ENCODE measurements at places on chromosomes 2 and 18.

- no peak for DNase-seq
These were observed 42.2 kb downstream of the PHLPP1 start for GRCh38 chr18:62757399-62758010.

DNA sequence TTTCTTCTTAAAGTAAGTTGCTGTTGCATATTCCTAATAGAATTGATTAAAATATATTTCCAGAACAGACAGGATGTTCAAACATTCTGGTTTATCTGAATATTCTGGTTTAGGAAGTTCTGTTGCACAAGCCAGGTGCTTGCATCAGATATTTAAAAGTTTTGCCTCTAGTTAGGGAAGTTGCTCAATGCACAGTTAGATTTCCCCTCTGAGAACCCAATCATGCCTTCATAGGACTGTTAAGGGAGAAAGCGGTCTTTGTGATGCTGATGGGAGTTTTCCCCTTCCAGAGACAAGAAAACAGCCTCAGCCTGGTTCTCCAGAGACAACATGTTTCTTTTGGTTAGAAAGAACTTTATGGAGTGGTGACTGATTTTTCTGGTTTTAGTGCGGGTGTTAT is 65.6 kb upstream of the REV1 start:
- no peak for DNase-seq

GRCh38 chr2:160657196-160657595 is 163.6 kb upstream of the RBMS1 start:
- DNase-seq, result no peak

GRCh38 chr2:20431301-20431698 is 15.6 kb upstream of the RHOB start:
- DNase-seq, result no peak

DNA sequence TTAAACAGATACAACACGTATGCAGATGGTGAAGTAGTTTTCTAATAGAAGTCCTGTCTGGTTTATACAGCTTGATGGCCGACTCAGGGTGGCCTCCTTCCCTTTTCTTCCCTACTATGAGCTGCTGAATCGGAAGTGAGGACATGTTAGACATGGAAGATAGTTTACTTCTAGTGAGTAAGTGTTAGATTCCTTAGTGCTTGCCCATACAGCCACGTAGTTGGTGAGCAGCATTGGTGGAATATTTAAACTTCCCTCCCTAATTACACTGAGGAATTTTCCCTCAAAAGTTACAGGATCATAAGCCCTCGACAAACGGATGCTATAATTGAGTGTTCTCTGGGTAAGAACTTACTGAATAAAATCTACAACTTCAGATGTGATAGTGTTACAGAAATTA is 52.1 kb downstream of the RHBDD1 start:
- no peak for DNase-seq

- DNase-seq, result no peak
These were observed 79.8 kb downstream of the CCDC150 start for GRCh38 chr2:196719110-196719872.

- no peak for DNase-seq
These were observed 37.1 kb upstream of the GALNT13 start for GRCh38 chr2:153834662-153835061.

GRCh38 chr2:215419113-215419512 is 16.8 kb downstream of the FN1 start:
- DNase-seq, result no peak

DNA sequence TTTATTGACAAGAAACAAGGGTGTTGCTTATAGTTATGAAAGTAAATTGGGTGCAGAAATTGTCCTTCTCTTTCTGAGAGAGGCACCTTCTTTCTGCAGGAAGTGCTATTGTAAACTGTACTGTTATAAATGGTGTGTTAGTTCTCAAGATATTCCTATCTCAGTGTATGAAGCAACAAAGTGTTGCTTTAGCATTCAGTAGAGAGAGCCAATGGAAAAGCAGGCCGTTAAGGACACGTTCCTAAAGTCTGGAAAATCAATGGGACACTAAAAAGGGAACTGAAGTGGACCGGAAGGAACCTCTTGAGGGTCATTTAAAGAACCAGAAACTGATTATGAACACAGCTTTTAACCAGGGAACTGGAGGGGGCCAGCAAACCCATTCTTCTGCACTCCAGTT is 510.0 kb upstream of the ZEB2 start:
- DNase-seq, result no peak

GRCh38 chr2:26179446-26179913 is 6.6 kb downstream of the GAREM2 start:
- DNase-seq, result no peak

DNA sequence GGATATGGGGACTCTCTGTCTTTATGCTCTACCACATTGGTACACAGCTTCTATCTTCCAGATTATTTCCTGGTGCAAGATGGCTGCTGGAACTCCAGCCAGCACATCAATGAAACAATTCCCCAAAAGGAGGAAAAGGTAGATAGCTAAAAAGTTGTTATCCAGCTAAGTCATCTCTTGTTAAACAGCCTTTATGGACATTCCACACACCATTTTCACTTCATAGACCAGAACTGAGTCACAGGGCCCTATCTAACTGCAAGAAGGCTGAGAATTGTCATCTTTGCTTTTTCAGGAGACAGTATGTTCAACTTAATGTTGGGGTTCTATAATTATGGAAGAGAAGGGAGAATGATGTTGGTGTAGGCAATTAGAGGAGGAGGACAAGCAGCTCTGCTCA is 133.3 kb upstream of the NOSTRIN start:
- no peak for DNase-seq

DNA sequence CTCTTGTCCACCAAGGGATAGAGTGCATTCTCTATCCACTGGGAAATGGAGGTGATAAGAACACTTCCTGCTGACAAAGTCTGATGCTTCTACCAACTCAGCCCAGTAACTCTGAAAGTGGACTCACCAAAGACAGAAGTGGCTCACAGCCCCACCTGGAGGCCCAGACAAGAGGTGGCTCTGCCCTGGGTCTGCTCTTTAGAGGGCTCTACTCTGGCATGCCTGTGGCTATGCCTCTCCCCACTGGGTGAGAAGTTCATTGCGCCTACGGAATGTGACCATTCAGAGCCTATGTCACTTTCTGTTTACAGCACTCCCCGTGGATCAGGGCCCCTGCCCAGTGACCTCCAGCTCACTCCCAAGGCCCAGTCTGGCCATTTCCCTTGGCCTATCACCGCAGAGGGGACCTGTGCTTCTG is 13.5 kb upstream of the XDH start:
- no peak for DNase-seq

DNA sequence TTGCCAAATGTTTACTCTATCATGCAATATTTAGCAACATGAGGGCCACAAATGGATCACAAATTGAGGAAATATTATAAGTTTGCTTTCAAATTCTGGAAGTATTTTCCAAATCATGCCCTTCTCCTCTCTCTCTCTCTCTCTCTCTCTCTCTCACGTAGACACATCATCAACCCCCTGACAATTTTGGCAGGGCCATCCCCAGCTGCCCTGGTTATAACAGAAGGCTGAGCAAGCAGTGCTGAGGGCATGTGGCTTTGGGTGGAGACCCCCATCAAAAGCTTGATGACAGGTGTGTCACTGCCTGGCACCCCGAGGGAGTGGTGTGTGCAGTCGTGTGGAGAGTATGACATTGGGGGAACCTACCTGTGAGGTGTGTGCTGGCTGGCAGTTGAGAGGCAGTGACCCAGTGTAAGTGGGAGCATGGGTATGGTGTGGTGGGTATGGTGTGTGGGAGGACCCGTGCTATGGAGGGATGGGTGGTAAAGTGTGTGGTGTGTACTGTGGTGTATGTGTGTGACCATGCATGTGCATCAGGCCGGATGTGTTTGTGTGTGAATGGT is 224.5 kb downstream of the TTC32 start:
- no peak for DNase-seq

GRCh38 chr18:43705850-43706249 is 428.6 kb upstream of the SYT4 start:
- DNase-seq, result no peak

DNA sequence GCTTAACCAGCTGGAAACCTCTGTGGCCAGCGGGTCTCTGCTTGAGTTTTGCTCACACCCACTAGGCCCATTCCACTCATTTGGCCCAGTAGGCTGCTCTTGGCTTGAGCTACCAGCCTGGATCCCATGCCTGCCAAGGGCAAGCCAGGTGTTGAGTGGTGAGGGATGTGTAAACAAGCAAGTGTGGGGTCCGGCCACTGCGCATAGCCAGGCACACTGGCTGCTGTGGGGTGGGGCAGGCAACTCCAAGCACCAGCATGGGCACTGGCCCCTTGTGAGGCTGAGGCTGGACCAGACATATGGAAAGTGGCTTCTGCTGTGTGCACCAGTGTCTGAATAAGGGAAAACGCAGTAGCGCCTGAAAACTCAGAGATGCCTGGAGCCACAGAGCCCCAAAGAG is 732.7 kb downstream of the NR4A2 start:
- no peak for DNase-seq

- peak; percentile 51 for DNase-seq
These were observed 275.5 kb downstream of the MBD2 start for GRCh38 chr18:53948991-53949390.

- no peak for DNase-seq
These were observed 626 bp downstream of the CAPN10 start for GRCh38 chr2:240586919-240587800.

DNA sequence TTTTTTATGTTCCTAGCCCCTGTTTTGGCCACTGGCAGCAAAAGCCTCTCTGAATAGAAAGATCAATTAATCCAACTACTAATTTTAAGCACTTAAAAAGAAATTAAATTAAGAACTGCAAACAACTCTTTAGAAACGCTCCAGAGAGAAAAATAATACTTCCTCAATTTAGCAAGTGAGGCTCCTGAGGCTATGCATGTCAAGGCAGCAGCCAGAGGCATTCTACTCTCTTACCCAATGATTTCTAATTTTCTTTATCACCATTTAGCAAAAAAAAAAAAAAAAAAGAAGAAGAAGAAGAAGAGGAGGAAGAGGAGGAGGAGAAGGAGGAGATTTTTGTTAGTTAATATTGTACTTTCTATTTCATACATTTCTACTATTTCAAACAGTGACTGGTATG is 68.5 kb downstream of the TMEM237 start:
- no peak for DNase-seq

DNA sequence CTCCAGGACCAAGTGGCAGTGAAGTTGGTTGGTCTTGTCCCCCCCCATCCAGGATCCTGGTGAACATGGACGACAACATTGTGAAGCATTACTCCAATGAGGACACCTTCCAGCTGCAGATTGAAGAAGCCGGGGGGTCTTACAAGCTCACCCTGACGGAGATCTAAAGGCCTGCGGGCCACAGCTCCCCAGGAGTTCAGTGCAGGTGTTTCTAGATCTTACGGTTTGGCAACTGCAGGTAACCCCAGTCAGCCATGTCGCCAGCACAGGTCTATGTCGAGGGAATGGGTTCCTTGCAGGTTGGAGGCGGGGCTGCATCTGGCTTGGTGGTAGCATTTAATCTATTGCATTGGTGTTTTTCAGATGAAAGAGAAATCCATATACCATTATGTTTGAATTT is 42.8 kb upstream of the KLF11 start:
- DNase-seq, result no peak

DNA sequence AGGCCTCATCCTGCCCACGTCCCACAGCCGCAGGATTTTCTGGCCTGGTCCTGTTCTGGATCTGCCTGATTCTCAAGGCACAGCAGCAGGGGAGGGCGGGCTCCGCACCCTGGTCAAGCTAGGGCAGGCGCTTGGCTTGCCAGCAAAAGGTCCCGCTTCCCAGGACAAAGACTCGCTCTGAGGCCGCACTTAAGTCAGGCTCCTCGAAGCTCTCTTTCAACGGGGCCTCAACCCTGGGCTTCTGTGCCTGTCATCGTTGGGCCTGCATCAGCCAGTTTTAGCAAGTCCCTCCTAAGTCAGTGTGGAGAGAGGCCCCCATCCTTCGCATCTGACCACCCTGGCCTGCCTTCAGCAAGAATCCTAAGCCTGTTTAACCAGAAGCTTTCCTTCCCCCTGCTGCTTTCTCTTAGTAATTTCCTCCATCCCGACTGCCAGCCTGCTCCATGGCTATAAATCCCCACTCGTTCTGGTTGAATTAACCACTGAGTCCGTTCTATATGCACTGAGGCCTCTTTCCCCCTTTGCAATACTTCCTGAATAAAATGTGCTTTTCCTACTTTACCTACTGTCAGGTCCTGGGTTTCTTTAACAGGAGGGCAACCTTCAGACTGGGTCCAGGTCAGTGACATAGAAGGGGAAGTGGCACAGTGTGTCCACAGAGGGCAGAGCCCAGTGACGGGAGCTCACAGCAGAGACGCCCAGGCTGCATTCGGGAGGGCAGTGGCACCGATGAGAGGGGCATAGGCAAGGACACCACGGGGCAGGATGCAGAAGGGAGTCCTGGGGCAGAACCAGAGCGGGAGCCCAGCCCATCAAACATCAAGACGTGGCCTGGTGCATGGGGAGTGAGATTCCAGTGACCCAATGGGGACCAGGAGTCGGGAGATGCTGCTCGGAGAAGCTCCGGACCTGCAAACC is 62.7 kb downstream of the SP110 start:
- no peak for DNase-seq

GRCh38 chr2:131077182-131077846 is 15.9 kb downstream of the FAM168B start:
- DNase-seq, result no peak

DNA sequence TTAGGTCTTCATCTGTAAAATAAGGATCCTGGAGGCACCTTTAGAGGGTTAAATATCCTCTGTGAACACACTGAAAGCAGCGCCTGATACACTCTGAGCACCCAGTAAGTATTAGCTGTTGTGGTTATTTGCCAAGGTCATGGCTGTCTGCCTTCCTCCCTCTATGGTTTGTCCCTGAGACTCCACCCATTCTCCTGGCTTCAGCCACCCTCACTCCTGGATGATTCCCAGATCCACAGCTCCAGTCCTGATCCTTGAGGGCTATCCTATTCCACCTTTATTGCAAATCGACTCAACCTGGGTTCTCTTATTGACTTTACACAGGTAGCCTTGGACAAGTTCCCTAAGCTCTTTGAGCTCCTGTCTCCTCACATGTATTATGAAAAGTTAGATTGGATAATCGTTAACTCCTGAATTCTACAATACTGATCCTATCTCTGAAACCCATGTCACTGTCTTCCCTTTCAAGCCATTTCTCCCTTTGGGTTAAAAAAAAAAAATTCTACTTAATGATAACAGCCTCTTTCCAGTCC is 162.3 kb downstream of the LAMA3 start:
- DNase-seq, result no peak

GRCh38 chr2:20514596-20515269 is 67.9 kb downstream of the RHOB start:
- DNase-seq, result no peak

DNA sequence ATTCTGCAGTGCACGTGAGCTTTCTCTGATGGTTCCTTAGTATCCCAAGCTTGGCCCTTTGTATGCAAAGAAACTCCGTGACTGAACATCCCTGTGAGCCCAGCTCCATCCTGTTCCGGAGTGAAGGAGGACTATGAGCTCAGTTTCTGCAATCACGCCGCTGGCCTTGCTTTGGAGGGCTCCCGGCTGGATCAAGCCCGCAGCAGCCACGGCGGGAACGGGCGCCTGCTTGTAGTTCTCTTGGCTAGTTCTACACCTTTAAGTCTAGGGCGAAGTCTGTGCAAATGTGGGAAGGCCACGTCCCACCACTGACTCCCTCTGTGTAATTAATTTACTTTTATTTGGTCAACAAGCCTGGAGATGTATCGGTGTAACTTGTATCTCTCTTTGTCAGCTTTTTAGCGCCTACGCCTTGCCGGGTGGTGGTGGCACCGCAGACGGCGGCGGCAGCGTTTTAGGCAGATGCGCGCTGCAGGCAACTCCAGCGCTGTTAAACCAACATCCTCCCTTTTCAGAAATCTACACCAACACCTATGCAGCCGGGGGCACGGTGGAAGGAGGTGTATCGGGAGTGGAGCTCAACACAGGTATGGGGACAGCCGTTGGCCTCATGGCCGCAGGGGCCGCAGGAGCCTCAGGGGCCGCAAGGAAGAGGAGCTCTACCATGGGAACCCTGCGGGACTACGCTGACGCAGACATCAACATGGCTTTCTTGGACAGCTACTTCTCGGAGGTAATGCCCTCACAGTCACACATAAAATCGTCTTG is 34.3 kb downstream of the DSG4 start:
- DNase-seq, result no peak
